WERI-Rb-1 (cell line): ENCODE measurements at places on chromosomes 11 and 22.

- DNase-seq = no peak
Observed at GRCh38 chr11:96986516-96986915, 596.7 kb downstream of the JRKL start.

DNA sequence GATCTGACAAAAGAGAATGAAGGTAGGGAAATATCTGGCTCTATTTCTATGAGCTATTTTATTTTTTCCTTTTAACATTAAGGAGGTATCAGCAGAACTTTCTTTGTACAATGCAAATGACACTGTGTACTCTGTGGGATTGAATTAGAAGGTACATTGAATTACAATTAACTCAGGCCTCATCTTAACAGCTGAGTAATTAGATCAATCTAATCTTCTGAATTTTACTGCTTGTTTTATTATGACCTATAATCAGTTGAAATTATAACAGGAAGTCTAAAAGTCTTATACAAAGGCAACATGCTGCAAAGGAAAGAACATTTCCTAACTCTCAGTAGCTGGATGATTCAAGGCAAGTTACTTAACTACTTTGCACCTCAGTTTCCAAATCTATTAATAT is 69.8 kb downstream of the RELT start:
- DNase-seq = no peak

GRCh38 chr11:29184939-29185890 is 831.6 kb downstream of the KCNA4 start:
- DNase-seq = peak; percentile 19

DNA sequence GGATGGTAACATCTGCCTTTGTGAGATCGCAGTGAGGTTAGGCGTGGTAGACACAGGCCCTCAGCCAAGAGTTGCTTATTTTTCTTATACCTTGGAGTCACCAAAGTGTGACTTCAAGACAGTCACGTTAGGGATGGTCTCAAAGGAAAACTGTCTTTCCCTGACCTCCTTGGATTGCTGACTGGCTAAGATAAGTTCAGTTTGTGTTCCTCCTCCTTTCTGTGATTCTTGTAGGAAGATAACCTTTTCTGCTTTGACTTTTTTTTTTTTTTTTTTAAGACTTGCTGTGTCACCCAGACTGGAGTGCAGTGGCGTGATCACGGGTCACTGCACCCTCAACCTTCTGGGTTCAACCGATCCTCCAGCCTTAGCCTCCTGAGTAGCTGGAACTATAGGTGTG is 23.1 kb downstream of the TAB1 start:
- DNase-seq = no peak

DNA sequence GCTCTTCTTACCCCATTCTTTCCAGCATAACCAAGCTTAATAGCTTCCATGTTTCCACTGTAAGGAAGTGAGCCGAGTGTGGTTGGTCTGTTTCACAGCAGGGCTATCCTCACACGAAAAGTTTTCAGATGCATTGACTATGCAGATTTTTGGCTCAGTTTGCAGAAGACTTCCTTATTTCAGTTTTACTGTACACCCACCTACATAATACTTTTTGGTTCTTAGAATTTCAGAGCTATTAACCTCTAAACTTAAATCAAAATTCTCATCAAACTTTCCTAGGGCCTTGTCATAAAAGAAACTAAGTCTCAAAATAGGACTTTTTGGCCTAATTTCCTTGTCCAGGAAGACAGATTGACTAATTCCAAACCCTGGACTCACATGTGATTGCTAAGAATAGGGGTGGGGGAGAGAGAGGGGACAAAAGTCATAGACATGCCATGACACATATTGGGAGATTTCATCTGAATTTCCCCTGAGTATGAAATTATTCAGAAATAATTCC is 7.3 kb upstream of the EHF start:
- DNase-seq = no peak

- no peak for DNase-seq
Observed at GRCh38 chr11:126861796-126862459, 138.6 kb downstream of the KIRREL3 start.

DNA sequence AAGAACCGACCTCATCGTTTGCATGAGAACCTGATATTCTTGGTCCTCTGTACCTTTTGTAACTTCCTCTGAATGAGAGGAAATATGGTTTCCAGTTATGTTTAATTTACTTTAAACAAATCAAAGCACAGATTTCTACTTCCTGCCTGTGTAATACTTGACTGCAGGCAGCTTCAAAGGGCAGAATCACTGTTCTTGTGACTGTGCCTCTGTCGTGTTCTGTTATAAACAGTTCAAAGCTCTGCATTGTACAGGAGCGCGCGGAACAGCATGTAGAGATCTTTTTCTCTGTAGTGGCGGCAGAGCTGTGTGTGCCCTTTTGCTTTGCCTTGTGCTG is 73.2 kb upstream of the CLDN5 start:
- no peak for DNase-seq

DNA sequence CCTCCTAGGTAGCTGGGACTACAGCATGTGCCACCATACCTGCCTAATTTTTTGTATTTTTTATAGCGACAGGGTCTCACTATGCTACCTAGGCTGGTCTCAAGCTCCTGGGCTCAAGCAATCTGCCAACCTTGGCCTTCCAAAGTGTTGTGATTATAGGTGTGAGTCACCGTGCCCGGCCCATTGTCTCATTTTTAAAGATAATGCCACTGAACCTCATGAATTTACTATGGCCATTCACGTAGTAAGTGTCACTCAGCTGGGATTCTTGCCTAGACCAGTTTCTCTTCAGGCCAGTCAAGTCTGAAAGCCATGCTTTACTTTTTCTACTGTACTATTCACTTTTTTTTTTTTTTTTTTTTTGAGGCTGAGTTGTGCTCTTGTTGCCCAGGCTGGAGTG is 22.4 kb downstream of the DEPDC5 start:
- no peak for DNase-seq

GRCh38 chr11:99925968-99926367 is 761.1 kb upstream of the ARHGAP42 start:
- no peak for DNase-seq

DNA sequence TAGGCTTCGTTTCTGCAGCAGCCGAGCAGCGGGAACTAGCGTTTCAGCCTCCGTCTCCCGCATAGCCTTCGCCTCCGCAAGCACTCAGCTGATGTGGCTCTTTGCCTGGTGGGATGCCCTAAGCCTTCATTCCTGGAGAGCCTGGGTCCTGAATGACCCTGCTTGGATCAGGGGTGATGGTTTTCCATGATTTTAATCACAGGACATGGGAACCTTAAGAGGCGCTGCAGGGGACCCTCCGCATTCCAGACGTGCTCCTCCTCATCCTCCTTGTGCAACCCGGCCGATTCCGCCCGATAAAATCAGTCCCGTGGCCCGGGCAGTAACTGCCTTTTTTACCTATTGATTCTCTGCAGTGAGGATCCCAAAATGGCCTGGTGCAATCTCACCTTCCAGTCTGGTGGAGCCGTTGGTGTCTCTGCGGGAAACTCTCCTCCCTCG is 8.2 kb downstream of the C11orf21 start:
- DNase-seq = no peak

- no peak for DNase-seq
Observed at GRCh38 chr11:84103096-84103495, 816.9 kb upstream of the CCDC90B start.

DNA sequence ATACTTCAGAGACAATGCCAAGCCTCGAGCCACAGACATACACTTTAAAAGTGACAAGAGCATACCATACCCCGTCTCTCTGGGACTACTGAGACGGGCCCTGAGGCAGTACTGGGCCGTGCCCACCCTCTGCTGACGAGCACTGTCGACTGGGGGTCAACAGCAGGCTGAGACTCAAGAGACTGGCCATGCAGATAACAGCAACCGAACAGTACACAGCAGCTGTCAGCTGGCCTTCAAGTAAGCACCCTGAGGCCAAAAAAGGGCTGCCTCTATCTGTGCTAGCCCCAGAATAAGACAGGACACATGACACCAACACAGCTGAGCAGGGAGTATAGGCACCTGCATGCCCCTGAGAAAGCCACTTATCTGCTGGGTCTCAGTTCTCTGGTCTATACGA is 18.9 kb upstream of the TMEM121B start:
- DNase-seq = no peak

- DNase-seq = no peak
Observed at GRCh38 chr11:34001557-34002064, 49.9 kb upstream of the CAPRIN1 start.

DNA sequence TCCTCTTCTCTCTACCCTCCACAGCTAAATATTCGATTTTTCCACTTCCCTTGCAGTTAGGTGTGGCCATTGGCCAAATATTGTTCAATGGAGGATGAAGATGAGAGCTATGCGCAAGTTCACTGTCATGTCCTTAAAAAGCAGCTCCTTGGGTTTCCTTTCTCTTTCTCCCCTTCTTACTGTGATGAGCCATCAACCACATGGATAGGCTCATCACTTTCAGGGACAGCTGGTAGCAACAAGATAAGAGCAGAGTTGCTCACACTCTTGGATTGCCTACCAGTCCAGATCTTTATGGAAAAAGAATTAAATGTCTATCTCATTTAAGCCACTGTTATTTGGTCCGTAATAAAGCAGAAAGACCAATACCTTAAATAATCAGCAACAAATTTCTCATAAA is 377.0 kb downstream of the DDX10 start:
- DNase-seq = no peak

DNA sequence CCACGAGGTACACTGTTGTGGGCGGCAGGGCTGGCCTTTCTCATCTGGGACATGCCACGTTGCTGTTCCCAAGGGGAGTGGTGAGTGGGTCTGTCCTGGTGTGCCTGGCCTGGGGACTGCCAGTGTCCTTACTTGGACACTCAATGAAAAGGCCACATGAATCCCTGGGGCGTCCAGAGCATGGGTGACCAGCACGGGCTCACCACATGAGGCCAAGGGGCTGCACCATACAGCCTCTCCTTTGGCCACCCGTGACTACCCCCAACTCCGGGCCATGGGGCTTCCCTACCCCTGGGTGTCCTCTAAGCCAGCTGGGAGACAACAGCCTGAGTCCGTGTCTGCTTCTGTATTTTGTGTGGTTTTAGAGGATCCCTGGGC is 20.2 kb upstream of the TXNRD2 start:
- DNase-seq = no peak

DNA sequence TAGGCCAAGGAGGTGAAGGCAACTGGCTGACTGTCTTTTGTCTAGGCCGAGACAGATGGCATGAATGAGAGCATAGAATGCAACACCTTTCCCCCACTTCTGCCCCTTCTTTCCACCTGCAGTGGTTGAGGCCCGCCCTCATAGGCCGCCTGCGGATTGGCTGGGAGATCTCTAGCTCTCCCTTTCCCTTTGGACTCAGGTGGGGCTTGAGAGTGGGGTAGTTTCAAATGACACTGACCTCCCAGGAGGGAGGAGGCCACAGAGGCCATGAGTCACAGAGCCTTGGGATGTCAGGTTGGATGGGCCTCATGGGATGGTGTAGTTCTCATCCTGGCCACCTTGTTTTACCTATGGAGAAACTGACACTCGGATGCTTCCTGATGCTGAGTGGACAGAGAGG is 9.1 kb downstream of the MICAL2 start:
- DNase-seq = no peak

DNA sequence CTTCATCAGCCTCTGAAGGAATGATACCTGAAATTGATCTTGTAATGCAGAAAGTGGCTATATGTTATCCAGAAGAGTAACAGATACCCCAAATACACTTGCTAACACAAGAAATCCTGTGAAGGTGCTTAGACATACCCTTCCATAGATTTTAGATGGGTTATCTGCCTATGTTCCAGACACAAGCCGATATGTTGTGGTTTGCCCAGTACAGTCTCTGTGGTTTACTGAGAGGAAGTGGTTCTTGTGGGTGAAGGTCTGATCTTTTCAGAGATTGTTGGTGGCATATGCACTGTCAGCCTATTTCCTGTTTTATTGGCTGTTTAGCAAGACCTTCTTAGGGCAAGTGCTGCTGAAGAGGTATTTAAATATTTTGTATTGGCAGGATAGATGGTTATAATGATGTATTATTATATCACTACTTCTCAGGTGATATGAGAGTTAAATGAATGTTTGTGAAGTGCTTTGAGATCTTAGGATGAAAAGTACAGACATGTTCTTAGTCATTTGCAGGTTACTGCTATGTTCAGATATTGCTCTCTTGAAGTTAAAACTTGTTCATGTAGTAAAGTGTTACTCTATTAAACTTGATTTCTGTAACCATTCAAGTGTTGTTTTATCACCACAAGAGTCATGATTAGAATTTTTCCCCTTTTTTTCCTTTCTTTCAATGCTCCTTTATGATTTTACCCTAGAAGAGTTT is 8.2 kb downstream of the ARHGEF12 start:
- no peak for DNase-seq

DNA sequence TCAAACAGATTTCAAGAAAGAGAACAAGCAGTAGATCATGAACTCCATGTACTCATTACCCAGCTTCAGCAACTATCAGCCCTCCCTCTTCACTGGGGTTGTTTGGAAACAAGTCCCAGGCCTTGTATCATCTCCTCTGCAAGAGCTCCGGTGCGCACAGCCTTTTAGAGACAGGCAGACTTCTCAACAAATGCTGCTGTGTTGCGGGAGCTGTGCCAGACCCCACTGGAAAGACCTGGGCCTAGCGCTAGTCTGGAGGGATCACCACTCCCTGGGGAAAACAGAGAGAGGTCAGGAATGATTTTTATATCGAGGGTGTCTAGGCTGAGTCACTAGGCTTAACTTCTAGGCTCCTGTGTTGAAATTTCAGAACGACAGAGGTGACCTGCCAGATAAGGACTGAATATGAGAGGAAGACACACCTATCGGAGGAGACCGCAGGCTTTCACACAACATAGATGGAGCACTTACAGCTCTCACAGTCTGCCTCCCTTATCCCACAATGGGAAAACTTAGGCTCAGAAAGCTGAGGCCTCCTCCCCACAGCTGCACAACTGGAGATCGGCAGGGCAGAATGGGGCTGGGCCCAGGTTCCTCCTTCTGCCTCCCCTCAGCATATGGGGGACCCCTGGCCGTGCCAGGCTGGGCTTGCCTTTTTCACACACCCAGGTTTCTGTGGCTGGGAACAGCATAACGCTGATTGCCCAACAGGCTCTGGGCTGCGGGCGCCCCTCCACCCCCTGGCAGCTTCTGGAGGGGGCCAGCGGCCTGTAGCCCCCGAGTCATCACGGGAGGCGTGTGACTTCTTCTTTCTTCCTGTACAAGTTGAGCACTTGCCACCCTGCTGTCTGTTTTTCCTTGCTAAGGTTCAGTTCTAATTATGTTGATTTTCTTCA is 86.0 kb downstream of the PKNOX2 start:
- no peak for DNase-seq

- DNase-seq = no peak
Observed at GRCh38 chr22:27115816-27116256, 458.4 kb downstream of the MIAT start.

GRCh38 chr22:50004918-50005317 is 7.6 kb downstream of the IL17REL start:
- no peak for DNase-seq

- DNase-seq = no peak
Observed at GRCh38 chr22:29718949-29719898, 579 bp upstream of the CABP7 start.
